ENCODE measurements at places on chromosomes 4 and X.

- no peak for DNase-seq
Observed at GRCh38 chr4:153438916-153439756, 27.0 kb upstream of the TMEM131L start.

GRCh38 chrX:11341274-11342201 lies 48.3 kb downstream of the AMELX start:
- DNase-seq: peak; percentile 82

- no peak for DNase-seq
Observed at GRCh38 chrX:115233497-115234455, at the start of gene LRCH2. LRCH2 (minus strand) TSS chrX:115234096; CDS start chrX:115234041, 55 bp downstream.

GRCh38 chrX:88838392-88838791 lies 91.4 kb downstream of the CPXCR1 start:
- no peak for DNase-seq

DNA sequence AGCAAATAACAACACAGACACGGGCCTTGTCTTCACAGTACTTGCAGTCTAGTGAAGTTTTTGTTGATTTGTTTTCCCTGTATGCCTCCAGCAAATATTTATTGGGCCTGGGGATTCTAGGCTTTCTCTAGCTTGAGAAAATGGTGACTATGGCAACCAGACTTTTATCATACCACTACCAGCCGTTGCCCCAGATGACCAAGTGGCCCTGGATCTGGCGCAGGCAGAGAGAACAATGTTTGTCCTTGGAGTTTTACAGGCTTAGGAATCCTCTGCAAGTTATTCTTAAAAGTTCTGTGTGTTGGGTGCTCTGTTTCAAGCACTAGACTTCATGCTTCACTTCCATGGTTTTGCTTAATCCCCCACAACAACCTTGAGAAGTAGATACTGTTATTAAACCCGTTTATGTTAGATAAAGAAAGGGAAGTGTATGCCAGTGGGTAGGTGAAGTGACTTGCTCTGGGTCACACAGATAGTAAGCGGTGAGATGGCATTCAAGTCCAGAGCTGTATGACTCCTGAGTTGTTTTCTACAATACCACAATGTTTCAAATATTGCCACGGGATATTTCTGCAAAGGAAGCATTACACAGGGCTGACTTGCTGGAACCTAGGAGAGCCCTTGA lies 94.6 kb downstream of the AKAP4 start:
- no peak for DNase-seq

DNA sequence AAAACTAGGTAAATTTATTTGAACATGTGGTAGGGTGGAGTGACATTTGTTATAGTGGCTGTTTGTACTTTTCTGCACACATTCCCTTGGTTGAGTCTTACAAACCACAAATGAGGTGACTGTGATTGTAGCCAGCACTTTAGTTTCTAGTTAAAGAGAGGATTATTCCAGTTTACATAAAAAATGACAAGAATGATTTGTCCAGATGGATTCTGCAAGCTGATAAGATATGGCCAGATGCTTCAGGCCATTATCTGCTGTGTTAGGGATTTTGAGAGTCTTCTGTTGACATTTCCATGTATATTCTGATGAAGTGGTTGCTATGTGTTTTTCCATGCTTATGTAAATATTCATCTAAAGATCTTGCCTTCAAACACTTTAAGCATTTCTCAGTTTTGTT lies 31.0 kb upstream of the PDE5A start:
- no peak for DNase-seq

DNA sequence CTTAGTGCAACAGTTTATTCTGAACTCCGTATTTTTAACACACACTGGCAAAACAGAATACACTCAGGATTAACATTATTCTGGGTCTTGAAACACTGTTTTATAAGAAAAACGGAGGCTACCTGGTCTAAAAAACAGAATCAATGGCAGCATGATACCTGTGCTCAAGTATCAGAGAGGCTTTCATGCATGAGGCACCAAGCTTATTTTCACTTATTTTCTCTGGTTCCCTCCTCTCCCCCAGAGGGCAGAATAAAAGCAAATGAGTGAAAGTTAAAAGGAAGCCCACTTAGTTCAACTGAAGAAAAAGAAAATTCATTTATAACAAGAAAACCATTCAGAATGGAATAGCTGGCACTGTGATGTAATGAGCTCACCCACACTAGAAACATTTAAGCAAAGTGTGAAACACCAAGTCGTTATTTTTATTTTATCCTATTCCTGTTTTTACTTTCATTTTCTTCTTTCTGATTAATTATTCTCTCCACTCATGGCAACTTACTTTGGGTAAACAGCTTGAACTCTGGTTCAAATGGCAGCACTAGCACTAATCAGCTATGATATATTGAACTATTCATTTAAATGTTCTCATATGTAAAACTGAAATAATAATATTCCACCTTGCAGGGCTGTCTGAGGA lies 211.8 kb downstream of the PPP3CA start:
- peak; percentile 41 for DNase-seq

DNA sequence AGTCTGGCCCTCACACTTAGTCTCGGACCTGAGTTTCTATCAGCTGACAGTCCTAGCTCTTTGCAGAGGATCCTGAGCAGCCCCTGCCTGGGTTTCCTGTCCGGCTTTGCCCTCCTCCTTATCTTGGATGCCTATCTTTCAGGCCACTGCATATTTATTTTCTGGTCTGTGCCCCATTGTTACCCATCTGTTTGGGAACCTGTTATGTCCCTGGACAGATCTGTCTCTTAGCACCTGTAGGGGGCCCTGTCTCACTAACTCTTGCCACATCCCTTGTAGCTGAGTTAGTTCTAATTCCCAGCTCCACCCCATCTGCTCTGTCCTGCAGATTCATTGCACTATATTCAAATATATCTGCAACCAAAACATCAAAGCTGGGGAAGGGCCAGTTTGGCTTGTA lies 514.9 kb upstream of the LCORL start:
- DNase-seq: no peak

- no peak for DNase-seq
Observed at GRCh38 chrX:106331606-106332005, 163.5 kb downstream of the PWWP3B start.

DNA sequence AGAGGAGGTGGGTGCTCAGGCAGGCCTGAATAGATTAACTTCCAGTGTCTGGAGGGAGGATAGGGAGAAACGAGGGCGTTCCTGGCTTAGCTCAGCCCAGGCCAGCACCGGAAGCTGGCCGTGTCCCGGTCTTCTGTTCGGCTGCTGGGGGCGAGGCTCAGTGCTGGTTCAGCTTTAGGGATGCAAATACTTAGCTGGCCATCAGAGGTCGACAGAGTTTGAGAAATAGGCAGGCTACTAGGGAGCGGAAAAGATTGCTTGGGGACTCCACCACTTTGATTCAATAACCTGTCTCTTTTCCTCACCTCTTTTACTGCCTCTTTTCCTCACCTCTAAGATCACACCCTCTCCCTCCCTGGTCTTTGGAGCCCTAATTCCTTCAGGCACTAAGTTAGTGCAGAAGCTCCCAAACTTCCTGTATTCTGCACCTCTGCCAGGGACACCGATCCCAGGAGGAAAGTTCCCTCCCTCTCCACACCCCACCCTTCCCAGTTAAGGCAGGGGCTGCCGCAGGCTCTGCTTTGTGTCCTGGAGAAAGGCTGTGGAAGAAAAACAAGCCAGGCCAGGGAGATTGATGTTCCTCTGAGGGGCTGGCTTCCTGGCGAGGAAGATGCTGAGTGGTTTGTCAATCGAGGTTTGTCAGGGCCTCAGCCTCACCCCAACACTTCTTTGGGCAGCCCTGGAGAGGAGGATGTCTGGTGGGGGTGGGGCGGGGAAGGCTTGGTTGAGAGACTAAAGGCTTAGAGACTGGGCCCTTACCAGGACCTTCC lies 6.0 kb upstream of the EFNB1 start:
- DNase-seq: peak; percentile 18

DNA sequence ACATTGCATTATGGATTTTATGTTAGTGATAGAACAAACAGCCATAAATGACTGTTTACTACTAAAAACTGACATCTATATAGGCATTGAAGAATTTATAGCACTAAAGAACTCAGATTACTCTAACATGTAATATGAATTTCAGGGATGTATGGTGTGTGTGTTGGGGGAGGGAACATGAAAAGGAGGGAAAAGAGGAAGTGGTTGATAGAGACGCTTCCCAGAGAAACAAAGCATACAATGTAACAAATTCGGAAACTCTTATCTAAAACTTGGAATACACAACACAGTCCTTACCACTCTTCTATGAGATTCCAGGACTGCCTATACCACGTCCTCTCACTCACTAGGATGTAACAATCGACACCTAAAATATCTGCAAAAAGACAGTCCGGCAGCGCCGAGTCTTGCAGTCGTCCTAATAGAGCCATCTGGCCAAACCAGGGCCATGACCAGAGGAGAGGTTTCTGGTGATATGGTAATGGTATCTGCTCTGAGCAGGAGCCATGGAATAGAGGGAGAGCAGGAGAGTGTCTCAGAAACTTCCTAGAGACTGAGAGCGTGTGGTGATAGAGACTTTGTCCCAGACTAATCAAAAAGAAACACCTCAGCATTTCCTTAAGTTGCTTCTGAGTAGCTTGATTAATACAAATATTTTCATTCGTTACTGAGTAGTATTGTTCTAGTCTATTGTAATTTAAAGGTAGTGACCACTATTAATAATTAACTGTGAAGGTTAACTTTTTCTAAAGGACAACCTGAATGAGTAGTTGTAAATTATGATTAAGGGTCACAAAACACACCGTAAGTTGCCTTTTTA lies 251.9 kb upstream of the ETNPPL start:
- DNase-seq: peak; percentile 9

DNA sequence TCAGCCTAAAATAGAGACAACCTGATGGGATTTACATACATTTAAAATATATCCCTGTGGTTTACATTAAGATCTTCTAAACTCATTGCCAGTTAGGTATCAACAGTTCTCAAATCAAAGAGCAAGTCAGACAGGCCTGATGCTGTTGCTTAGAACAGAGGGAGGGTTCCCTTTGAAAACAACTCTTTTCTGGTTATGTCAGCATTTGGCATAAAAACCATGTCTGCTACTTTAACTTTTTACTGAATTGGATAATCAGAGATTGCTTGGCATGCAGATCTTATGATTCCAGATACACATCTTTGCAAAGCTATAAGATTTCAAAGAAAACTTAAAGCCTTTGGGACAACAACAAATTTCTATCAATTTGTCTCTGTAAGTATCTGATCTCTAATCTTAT lies 140.8 kb downstream of the CPE start:
- no peak for DNase-seq

GRCh38 chr4:16233569-16234177 lies 7.4 kb upstream of the TAPT1 start:
- no peak for DNase-seq

- DNase-seq: peak; percentile 51
Observed at GRCh38 chr4:158624889-158625478, 46.7 kb downstream of the C4orf46 start.

GRCh38 chrX:103361798-103362197 lies 5.5 kb downstream of the TCEAL9 start:
- no peak for DNase-seq

DNA sequence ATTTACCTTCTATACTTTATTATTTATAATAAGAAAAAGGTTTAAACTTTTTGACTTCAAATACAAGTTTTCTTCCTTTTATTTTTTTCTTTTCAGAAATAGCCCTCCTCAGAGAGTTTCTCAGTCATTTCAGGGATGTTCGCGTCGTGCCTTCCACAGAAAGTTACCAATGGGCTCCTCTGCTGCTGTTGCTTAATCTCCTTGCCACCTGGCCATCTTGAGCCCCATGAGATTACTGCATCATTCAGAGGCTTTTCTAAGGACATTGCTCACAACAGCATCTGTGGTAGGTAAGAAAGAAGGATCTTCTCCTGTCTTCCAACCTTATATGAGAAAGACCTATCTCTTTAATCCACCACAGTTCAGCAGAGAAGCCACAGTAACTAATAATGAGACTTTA lies 1361.9 kb upstream of the ADGRL3 start:
- no peak for DNase-seq

DNA sequence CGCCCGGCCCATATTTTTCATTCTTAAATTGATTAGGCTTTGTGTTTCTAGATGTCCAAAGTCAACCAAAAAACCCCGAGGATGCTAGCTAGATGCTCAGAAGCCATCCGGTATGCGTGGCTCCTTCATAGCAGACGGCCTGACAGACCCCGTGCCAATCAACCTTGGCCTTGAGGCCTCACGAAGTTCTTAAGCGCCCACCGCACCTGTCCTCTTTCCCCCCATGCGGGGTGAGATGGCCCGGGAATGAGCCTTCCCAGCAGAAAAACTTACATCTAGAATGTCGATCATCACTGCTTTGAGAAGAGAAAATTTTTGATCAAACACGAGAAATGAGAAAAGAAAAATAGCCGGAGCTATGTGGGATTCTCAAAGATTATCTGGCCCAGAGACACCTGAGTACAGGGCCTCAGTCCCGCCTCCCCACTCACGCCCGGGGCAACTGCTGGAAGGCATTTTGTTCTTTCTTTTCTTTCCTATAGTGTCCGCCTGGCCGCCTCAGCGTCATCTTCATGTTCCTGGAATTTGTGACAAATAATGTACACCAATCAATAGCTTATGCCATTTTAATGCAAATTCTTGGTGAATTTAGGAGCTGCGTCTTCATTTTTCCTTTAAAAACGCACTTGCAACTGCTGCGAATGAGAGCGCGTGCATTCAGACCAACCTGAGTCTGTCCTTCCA lies 1.6 kb upstream of the NAT8L start:
- DNase-seq: no peak

- no peak for DNase-seq
Observed at GRCh38 chrX:2468261-2469195, 32.2 kb downstream of the DHRSX start.

DNA sequence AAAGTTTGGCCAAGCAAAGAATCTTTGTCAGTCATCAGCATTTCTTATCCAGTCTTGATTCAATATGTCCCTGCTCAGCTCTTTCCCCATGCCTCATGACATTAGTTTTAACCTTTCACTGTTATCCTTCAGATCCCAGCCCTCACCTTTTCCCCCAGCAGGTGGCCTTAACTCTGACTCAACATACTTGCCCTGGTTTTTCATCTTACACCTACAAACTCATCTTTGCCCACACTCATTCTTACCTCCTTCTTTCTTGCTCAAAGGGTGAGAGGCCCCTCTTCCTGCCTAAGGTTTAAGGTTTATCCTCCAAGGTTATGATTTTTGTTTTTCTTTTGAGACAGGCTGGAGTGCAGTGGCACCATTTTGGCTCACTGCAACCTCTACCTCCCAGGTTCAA lies 10.6 kb upstream of the ANXA5 start:
- no peak for DNase-seq

DNA sequence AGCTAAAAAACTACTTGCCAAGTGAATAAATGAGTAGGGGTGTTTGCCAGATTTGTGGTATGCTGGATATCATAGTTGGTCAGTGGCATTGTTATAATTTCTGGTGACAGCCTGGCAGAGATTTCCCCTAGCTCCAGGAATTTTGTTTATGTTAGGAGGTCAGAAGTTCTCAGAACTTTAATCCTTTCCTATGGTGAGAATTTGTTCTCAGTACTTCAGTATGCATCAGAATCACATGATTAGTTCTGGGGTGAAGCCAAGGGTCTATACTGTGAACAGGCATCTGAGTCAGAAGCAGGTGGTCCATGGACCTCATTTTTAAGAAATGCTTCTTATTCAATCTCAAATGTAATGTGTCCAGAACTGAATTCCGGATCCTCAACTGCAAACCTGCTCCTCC lies 10.5 kb downstream of the RASSF6 start:
- DNase-seq: no peak

GRCh38 chr4:118783887-118784286 lies 52.0 kb downstream of the SEC24D start:
- no peak for DNase-seq

Measured in MV-4-11 (cell line).